Endothelial cell (in vitro differentiated cells): ENCODE measurements at places on chromosomes 6 and 20.

GRCh38 chr6:12348530-12349511 is 58.7 kb downstream of the EDN1 start:
- DNase-seq = no peak

- DNase-seq = peak; percentile 25
Measured at GRCh38 chr6:165663736-165664558, 906 bp upstream of the PDE10A start.

DNA sequence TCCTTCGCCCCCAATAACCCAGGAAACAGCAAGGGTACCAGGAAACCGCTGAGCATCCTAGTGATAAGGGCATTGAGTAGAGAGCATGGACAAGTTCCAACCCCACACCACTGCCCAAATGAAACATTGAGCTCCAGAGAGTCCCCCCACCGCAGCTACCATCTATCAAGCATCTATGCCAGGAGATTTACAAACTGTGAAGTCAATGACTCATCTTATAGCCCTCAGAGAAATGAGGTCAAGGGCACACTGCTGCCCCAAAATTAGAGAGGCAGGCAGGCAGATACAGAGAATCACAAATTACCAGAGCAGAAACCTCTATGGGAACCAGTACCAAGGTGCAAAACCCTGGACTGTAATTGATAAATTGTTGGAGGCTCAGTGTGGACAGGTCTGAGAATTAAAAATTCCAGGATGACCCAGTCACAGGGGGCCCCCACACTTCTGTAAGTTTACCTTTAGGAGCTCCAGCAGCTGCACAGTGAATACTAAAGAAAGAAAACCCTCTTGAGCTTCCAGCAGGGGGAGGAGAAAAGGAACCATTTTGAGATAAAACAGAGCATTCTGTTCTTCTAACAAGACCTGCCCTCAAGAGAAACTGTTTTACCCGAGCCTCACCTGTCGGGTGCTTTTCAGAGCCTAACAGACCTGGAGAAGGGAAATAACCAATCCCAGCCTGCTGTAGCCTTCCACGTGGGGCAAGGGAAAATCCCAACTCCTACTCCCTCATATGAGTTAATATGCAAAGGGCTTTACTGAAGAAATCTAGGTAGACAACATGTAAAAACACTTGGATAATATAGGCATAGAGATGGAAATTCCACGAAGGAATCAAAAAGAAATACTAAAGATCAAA is 118.0 kb upstream of the ARID1B start:
- DNase-seq = no peak

DNA sequence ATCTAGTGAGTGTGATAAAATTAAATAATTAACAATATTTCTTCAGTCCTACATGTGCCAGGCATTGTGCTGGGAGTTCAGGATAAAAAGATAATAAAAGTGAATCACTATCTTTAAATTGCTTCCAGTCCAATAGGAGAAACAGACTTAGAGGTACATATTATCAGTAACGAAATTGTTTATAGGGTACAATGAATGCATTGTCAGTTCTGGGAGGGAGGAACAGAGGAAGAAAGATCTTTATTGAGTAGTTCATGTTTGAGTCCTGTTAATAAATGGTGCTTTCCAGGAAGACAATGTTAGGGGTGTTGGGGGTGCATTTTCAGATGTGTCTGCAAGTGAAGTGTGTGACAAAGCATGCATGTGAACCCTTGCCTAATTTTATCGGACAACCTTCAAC is 183.1 kb downstream of the OGFRL1 start:
- DNase-seq = no peak

DNA sequence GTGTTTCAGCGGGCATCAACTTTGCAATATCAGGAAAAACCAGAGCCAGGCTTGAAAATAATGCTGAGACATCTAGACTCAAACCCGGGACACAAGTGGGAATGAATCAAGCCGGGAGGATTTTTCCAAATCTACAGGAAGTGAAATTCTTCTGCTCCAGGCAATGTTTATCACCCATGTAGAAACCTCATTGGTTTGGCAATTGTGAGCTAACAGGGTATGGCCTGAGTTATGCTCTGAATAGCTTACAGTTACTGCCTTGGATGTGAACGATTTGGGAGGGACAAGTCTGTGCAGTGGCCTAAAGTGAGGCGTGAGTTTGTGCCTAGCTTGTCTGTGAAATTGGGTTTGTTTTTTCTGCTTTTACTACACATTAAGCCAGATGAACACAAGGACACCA is 87.4 kb downstream of the PCSK2 start:
- DNase-seq = no peak

DNA sequence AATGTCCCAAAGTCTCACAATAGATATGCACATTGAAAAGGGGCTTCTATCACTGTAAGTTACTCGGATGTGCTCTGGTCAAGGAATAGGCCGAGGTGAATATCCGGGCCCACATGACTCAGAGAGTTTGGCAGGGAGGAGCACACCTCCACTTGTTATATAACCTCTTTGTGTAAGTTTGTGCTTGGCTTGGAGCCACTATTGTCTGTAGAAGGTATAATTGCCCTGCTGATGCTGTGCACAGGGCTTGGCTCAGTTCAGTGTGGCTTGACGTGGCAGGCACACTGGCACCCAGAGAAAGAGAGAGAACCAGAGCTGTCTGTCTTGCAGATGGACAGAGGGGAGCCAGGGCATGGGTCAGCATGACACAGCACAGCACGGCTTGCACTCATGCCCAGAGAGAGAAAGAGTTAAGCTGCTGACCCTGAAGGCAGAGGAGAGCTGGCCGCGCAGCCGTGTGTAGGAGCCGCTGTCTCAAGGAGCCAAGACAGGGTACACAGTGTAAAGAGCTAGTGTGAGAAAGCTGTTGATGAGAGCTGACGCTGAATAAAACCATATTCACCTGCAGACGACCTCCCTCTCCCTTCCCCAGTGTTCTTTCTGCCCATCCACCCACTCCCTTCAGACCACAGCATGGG is 482.5 kb downstream of the C6orf118 start:
- no peak for DNase-seq

GRCh38 chr6:3398165-3398562 is 58.7 kb downstream of the SLC22A23 start:
- no peak for DNase-seq

GRCh38 chr6:113449051-113449450 is 408.1 kb upstream of the MARCKS start:
- no peak for DNase-seq

DNA sequence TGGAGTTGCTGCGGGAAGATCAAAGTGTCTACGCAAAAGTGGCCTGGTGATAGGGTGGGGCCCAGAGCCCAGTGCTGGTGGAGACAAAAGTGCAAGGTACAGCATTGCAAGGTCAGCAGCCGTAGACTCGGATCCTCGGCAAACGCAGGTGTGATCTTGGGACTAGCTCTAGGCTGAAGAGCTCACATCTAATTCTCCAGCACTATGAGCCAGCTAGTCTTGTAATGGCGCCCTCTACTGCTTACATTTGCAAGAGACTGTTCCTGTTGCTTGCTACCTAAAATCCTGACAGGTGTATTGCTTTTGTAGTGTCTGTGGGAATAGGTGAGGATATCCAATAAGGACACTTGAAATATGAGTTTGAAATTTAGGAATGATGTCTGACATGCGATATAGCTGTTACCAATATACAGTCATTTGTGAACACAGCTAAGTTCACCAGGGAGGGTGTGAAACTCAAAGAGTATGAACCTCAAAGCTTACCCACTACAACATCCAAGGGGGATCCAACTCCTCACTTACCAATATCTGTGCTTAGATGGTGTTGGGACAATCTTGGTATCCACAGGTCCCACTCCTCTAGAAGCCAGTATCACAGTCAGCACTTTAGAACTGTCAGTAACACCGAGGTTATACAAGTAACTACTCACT is 58.4 kb downstream of the PDE7B start:
- DNase-seq = peak; percentile 64
